Activated T-cell treated with anti-CD3 and anti-CD28 coated beads, Interleukin-2, amount 50 U/mL, for 24 hours (primary cell): ENCODE measurements at places on chromosomes 13 and 19.
A peak's percentile ranks its signal among the peaks of the same experiment; 100 is the strongest.

- no peak for DNase-seq
These were observed 311.6 kb downstream of the ENOX1 start for GRCh38 chr13:43475140-43475539.

DNA sequence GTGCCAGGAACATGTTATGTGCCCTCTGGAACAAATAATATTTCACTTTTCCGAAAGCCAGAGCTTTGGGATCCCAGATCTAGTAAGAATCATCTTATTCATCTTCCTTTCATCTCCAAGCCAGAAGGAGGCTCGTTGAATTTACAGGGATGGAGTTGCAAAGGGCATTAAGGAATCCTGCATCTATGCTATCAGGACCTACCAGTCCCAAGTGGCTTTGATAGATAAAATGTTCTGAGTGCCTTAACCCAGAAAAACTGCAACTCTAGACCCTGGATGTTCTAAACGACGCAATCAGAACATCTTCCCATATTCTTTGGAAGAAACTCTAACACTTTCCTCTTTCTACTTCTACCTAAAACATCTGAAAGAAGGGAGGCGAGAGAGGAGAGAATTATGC lies 9.2 kb upstream of the EDDM13 start:
- no peak for DNase-seq

DNA sequence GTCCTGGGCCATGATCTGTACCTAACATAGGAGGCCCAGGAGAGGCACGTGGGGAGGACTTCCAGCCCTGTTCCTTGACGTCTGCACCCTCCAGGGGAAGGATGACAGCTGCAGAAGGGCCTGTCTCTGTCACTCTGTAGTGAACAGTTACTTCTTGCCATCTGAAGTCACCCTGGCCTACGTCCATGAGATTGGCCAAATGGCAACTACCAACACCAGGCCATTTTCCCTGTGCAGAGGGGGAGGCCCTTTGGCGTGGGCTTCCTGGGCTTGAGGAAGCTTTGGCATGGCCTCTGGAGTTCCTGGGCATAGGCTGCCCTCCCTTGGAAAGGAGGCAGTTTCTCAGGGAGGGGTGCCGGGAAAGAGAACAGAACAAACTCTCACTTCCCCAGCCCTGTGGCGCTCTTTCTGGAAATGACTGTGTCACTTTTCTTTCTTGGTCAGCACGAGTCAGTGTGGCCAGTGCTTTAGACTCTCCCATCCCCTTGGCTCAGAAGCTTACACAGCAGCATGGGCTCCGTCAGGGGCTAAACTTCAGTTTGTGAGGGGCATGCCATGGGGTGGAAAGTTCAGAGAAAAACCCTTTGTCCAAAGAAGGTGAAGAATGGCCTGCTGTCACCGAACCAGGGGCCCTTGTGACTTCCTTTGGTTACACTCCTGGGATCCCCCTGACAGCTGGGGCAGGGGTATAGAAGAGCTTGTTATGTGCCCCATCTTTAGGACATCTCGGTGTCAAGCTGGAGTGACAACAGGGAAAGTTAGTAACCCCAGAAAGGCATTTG lies 5.3 kb downstream of the CARM1 start:
- no peak for DNase-seq

DNA sequence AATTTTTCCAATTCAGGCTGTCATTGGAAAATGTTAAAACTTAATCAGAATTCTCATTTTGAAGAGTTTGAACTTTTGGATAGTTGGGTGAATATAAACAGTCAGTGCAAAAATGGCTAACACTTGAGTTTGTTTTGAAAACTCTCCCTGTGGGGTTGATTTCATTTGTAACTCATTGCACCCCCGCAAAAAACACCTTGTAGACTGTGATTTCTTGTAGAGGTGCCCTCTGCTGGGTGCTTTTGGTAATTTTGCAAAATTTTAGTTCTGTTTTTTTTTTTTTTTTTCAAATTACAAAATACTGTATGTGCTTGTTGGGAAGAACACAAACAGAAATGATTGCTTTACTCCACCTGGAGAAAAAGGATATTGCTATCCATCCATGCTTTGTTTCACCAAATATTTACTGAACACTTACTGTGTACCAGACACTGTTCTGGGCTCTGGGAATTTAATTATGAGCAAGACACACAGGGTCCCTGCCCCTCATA lies 28.2 kb upstream of the GPI start:
- DNase-seq = no peak

DNA sequence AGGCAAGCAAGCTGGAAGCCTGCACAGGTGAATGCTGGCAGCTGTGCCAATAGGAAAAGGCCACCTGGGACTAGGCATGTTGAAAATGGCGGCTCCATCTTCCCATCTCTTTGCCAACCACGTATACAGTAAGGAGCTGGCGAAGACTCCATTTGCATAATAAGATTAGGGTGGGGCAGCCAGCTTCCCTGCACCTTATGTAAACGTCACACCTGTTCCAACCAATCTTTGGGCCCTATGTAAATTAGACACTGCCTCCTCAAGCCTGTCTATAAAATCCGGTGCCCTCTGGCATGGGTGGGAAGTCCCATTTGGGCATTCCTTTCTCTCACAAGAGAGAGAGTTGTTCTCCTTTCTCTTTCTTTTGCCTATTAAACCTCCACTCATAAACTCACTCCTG lies 16.8 kb downstream of the ADGRE2 start:
- no peak for DNase-seq

GRCh38 chr13:27379694-27380641 lies 44.5 kb upstream of the GTF3A start:
- DNase-seq = peak; percentile 70

DNA sequence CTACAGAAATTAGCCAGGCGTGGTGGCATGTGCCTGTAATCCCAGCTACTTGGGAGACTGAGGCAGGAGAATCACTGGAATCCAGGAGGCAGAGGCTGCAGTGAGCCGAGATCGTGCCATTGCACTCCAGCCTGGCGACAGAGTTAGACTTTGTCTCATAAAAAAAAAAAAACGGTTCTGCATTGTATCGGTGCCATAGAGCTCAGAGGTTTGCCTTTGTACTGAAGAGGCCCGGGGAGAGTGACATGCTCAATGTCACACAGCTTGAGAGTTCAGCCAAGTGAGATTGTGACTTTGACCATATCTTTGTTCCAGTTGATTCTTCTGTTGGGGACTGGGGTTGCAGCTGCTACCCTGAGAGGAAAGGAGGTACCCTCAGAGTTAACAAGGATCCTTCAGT lies 4.3 kb downstream of the HAUS8 start:
- DNase-seq = no peak

- peak; percentile 88 for DNase-seq
These were observed 28.3 kb downstream of the IL12RB1 start for GRCh38 chr19:18058208-18059009.

DNA sequence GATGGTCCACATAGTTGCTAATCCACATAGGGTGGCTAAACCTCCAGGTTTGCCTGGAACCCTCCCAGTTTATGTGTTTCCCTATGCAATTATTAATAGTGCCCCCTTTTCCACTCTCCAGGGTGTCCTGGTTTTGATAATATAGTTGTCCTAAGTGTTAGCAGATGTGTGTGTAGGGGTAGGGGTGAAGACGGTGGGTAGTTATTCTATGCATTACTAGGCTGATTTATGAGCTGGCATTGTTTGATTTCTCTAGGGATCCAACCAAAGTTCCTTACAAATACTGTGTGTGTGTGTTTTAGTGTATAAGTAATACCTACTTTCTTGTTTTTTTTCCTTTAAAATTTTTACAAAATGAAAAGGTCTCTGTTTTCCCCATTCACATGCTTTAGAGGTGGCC lies 21.1 kb downstream of the GTF2F2 start:
- DNase-seq = no peak

DNA sequence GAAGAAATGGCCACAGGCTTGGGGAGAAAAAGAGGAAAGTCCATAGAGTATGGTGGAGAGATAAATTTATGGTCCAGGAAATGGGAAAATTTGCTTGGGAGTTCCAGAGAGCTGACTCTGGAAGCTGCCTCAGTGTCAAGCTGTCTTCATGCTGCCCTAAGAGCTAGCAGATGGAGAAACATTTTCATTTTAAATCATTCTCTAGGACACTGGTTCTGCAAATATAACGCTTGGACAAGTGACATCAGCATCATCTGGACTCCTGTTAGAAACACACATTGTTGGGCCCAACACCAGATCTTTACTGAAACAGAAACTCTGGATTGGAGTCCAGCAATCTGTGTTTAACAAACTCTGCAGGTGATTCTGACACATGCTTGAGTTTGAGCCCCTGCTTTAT lies 592.0 kb upstream of the KLF12 start:
- DNase-seq = no peak

- no peak for DNase-seq
These were observed 611.4 kb downstream of the PCDH9 start for GRCh38 chr13:66618702-66619101.

GRCh38 chr19:10283301-10284064 lies 3.3 kb upstream of the ICAM4 start:
- DNase-seq = no peak

- DNase-seq = no peak
These were observed 4.1 kb downstream of the TNFSF13B start for GRCh38 chr13:108273429-108274118.
